ENCODE measurements at places on chromosomes 13 and 19. TPM values are rescaled to one million over a fixed set of nuclear protein-coding genes. Genes with fewer than 3 reads are reported as not detected.

PTH2 gene
- 6.2 TPM for total RNA-seq

F2RL3 gene
- total RNA-seq: 0.67 TPM

CAMSAP3 gene
- total RNA-seq: 10.6 TPM

SULT2A1 gene
- total RNA-seq: not detected

SYCN gene
- total RNA-seq: not detected

F7 gene
- 0.83 TPM for total RNA-seq

DNA sequence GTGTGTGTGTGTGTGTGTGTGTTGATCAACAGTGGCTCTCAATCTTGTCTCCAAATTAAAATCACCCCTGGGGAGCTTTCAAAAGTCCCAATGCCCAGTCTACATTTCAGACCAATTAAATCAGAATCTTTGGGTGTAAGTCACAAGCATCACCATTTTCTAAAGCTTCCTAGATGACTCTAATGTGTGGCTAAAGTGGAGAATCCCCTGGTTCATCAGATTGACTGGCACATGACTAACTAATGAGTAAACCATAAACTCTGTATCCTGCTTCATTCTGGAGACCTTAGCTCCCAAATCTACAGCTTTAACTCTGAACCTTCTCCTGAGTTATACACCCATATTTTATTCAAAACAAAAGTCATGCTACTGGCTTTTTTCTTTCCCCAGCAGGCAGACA, 131.3 kb downstream of the SUCLA2 start:
- no peak for DNase-seq
- no peaks in the 10 kb centered on the region for H3K4me1 ChIP-seq
- H3K27ac ChIP-seq: no peak overlapping the region
- H3K27me3 ChIP-seq: no peaks in the 10 kb centered on the region
- H3K36me3 ChIP-seq: no peaks in the 10 kb centered on the region

DNA sequence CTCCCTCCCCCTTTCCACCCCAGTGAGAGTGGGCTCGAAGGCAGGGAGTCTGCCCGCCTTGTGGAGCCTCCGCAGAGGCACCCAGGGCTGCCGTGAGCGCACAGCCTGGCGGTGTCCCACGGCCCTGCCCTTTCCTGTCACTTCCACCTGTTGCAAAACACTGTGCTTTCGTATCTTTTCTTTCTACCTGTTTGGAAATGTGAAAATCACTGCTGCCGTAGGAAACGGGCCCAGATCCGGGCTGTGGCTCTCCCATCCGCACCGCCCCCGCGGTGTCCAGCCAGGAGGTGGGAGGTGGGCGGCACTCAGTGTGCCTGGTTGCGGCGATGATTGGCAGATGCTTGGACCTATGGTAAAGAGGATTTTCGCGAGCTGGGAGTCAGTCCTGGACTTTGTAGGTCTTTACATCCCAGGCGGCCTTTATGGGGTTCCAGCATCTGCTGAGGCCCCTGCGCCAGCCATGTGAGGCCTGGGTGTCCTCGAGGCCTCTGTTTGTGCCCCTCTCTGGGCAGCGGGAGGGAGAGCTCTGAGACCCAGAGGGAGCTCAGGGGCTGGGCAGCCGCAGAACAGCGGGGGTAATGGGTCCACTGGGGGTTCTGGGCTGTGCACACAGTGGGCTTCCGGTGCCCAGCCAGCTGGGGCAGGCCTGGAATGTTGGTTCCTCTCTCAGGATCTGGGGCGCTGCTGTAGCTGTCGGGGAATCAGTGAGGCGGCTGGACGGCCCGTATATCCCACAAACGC, 6.1 kb downstream of the STK11 start:
- no peak overlapping the region for H3K4me3 ChIP-seq
- DNase-seq: peak; percentile 25
- H3K36me3 ChIP-seq: no peaks in the 10 kb centered on the region

- H3K36me3 ChIP-seq: no peaks in the 10 kb centered on the region
- no peak overlapping the region for H3K4me3 ChIP-seq
- H3K4me1 ChIP-seq: no peaks in the 10 kb centered on the region
- no peak overlapping the region for H3K27ac ChIP-seq
- DNase-seq: no peak
Observed at GRCh38 chr19:44367024-44367423, 10.5 kb upstream of the ZNF112 start.

DNA sequence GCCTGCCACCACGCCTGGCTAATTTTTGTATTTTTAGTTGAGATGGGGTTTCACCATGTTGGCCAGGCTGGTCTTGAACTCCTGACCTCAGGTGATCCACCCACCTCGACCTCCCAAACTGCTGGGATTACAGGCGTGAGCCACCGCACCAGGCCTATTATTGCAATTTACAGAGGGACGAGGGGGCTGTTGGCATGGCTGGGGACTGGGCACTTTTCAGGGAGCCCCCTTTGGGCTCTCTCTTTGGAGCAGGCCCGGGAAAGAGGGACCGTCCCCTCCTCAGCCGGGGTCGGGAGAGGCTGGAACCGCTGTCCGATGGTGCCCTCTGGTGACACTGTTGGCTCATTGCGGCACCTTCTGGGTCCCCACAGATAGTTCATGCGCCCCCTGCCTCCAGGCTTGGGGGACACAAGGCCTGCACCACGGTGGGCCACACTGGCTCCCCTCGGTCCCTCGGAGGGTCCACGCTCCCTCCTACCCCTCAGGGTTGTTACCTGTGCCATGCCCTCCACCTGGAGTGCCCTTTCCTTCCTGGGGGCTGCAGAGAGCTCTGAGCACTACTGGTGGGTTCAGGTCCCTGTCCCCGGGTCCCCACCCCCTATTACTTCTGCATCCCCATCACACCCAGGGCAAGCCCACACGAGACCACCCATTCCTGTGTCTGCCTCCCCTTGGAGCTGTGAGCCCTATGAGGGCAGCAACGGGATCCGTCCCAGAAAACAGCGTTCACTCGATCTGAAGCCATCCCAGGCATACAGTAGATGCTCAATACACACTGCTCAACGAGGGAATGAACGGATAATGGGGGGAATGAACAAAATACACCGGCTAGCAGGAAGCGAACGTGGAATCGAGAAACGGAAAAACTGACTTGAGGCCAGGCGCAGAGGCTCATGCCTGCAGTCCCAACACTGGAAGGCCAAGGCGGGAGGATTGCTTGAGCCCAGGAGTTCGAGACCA, 12.5 kb downstream of the FEM1A start:
- DNase-seq: peak; percentile 48
- H3K36me3 ChIP-seq: no peaks in the 10 kb centered on the region
- no peak overlapping the region for H3K4me3 ChIP-seq
- H3K4me1 ChIP-seq: peaks cover 5% of the 10 kb centered on the region
- no peaks in the 10 kb centered on the region for H3K27me3 ChIP-seq

DNA sequence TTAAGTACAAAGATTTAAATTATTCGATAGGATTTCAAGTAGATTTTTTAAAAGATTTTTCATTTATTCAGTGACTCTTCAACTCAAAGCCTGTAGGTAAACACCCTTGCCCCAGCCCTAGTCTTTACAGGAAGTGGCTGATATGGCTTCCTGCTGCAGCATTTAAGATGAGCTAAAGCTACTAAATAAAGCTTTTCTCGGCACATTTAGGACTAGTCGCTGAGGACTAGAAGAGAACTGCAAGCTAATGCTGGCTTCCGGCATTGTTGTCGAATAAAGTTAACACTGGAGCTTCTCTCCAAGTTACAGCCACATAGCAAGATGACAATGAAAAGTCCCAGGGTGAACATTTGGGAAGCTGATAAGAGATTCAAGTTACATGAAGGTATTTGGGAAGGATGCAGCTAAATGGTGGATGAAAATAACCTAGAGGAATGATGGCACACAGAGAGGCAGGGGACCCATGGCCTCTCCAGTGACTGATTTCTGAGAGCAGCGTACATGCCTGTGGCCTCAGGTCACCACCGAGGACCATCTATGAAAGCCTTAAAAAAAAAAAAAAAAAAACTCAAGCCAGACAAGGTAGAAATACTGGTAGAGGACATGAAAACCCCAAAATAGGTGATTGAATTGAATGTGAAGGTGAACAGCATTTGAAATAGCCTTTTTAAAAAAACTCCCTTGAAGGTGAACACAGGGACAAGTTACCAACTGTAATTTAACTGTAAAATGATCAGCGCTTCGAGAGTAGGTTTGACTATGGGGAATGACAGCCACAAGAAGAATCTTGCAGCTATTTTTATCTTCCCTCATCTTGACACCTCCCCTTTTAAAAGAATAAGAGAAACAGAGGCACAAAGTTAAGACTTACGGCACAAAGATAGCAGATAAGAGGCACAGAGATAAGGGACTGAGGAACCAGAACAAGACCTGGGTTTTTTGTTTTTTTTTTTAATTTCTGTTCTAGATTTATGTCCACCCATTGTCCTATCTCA, 155.4 kb downstream of the DCT start:
- H3K27ac ChIP-seq: peak overlapping the region; percentile 73
- H3K27me3 ChIP-seq: no peaks in the 10 kb centered on the region
- H3K4me1 ChIP-seq: peaks cover 32% of the 10 kb centered on the region
- DNase-seq: no peak
- no peaks in the 10 kb centered on the region for H3K36me3 ChIP-seq
- no peak overlapping the region for H3K4me3 ChIP-seq

DNA sequence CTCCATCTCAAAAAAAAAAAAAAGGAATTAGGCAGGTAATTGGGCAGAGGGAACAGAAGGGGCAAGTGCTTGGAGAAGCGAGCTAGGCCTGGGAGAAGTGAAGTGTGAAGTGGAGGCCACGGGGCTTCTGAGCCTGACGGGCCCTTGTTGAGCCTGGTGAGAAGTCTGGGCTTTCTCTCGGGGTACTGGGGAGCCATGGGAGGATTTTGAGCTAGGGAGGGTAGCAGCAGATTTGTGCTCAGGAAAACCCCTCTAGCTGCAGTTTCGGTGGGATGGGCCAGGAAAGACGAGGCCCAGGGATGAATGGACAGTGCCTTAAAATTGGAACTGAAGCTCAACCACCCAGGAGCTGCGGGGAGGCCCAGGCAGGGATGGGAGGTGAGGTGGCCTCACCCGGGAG, 8.0 kb downstream of the POLR1G start:
- no peak overlapping the region for H3K4me3 ChIP-seq
- no peaks in the 10 kb centered on the region for H3K27me3 ChIP-seq
- H3K4me1 ChIP-seq: no peaks in the 10 kb centered on the region
- H3K27ac ChIP-seq: no peak overlapping the region

GRCh38 chr13:93289053-93289452, 62.4 kb downstream of the GPC6 start:
- H3K36me3 ChIP-seq: no peaks in the 10 kb centered on the region
- H3K27me3 ChIP-seq: no peaks in the 10 kb centered on the region
- no peak overlapping the region for H3K4me3 ChIP-seq
- no peak overlapping the region for H3K27ac ChIP-seq
- H3K4me1 ChIP-seq: no peaks in the 10 kb centered on the region

DNA sequence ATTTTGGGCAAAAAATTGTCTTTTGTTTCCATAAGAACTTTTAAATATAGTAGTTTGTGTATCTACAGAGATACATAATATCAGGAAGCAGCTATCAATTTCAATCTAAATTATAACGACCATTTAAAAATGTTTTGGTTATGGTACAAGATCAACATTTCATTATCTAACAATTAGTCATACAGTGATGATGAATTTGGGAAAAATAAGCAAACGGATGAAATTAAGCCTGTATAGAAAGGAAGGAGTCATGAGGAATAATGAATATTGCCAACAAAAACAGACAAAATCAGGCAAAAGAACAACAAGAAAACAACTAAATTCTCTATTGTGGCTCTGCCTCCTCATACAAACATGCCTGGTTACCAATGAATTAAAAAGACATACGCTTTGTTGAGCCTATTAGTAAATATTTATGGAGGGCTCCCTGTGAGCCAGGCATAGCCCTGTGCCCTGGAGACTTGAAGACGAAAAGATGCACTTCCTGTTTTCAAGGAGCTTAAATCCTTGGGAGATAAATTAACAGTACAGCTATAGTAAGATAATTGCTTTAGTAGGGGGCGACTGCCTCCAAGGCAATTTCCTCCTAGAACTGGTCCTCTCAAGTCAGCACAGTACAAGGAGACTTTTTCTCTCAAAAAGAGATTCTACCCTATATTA, 73.0 kb downstream of the NALCN start:
- H3K4me1 ChIP-seq: no peaks in the 10 kb centered on the region
- no peak overlapping the region for H3K27ac ChIP-seq
- no peaks in the 10 kb centered on the region for H3K27me3 ChIP-seq
- DNase-seq: no peak
- no peak overlapping the region for H3K4me3 ChIP-seq

- H3K27ac ChIP-seq: no peak overlapping the region
- H3K27me3 ChIP-seq: no peaks in the 10 kb centered on the region
- no peak overlapping the region for H3K4me3 ChIP-seq
- peak; percentile 66 for DNase-seq
Observed at GRCh38 chr13:41284512-41285288, 21.3 kb upstream of the MTRF1 start.

DNA sequence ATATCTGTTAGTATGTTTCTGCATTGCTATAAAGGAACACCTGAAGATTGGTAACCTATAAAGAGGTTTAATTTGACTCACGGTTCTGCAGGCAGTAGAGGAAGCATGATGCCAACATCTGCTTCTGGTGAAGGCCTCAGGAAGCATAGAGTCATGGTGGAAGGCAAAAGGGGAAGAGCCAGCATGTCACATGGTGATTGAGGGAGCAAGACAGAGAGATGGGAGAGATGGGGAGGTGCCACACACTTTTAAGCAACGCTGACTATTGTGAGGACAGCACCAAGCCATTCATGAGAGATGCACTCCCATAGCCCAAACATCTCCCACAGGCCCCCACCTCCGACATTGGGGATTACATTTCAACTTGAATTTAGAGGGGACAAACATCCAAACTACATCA, 32.8 kb downstream of the COG6 start:
- H3K27ac ChIP-seq: peak overlapping the region; percentile 63
- H3K4me1 ChIP-seq: peaks cover 9% of the 10 kb centered on the region
- H3K36me3 ChIP-seq: peaks cover 5% of the 10 kb centered on the region

DNA sequence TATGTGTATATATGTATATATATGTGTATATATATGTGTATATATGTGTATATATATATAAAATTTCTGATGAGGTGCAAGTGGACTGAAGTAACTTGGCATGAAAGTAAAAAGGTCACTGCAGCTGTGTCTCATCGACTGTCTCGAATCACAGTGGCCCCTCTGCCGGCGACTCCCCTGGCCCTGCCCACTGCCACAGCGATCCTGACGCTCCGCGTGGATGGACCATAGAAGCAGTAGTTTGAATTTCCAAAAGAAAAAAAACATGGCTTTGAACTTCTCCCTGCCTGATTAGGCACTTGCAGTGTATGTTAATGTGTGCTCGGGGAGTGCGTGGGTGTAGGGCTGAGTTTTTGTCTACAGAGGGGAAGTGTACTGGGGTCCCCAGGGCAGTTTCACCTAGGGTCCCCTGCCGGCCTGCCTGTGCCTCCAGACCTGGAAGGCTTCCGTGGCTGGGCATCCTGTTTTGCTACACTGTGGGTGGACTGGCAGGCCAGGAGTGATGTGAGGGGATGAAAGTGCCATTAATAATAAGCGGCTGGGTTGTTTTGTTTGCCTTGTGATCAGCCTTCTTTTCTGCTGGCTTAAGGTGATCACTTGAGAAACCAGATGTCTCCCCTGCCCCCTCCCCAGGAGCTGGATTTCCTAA, 10.8 kb downstream of the ZIC5 start:
- H3K27me3 ChIP-seq: peaks cover 84% of the 10 kb centered on the region
- H3K4me3 ChIP-seq: no peak overlapping the region
- no peaks in the 10 kb centered on the region for H3K36me3 ChIP-seq
- no peaks in the 10 kb centered on the region for H3K4me1 ChIP-seq

- H3K27me3 ChIP-seq: no peaks in the 10 kb centered on the region
- no peak overlapping the region for H3K4me3 ChIP-seq
- H3K36me3 ChIP-seq: peaks cover 49% of the 10 kb centered on the region
- no peak for DNase-seq
- no peak overlapping the region for H3K27ac ChIP-seq
- H3K4me1 ChIP-seq: no peaks in the 10 kb centered on the region
Observed at GRCh38 chr19:46726551-46726950, 9.6 kb upstream of the PRKD2 start.

Measured in cardiac muscle cell (in vitro differentiated cells and primary cell).